ENCODE measurements at places on chromosomes 11 and 22. TPM values are rescaled to one million over a fixed set of nuclear protein-coding genes. Genes with fewer than 3 reads are reported as not detected.
A peak's percentile ranks its signal among the peaks of the same experiment; 100 is the strongest.

The DLAT gene
- total RNA-seq, result 47.8 TPM

GRCh38 chr22:41351011-41351410, 30.7 kb upstream of the TEF start:
- no peak for DNase-seq
- no peak overlapping the region for H3K27ac ChIP-seq
- peaks cover 36% of the 10 kb centered on the region for H3K36me3 ChIP-seq
- no peak overlapping the region for H3K4me3 ChIP-seq

The C11orf42 gene
- not detected for total RNA-seq

GRCh38 chr11:108752297-108752751, 87.5 kb downstream of the DDX10 start:
- H3K4me1 ChIP-seq, result peaks cover 42% of the 10 kb centered on the region
- H3K4me3 ChIP-seq, result no peak overlapping the region
- no peaks in the 10 kb centered on the region for H3K27me3 ChIP-seq
- H3K27ac ChIP-seq, result peak overlapping the region; percentile 48
- H3K36me3 ChIP-seq, result peaks cover 10% of the 10 kb centered on the region
- DNase-seq, result no peak

DNA sequence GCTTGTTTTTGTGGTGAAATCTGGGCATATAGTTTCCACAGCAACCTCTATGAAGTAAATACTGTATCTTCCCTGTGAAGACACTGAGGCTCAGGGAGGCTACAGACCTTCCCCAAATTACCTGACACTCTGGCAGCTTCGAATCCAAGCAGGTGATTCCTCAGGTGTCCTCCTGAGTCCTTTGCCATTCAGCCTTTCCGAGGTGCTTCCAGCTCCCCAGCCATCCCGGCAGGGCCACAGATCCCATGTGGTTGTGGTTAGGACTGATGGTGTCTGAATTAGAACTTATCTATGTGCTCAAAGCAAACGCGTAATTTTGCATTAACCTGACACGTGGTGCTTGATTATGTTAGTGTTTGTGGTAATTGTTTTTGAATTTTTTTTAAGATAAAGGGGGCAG, 785.6 kb downstream of the BRD1 start:
- H3K36me3 ChIP-seq, result no peaks in the 10 kb centered on the region
- H3K4me3 ChIP-seq, result no peak overlapping the region
- H3K27ac ChIP-seq, result no peak overlapping the region
- DNase-seq, result no peak
- no peaks in the 10 kb centered on the region for H3K4me1 ChIP-seq

DNA sequence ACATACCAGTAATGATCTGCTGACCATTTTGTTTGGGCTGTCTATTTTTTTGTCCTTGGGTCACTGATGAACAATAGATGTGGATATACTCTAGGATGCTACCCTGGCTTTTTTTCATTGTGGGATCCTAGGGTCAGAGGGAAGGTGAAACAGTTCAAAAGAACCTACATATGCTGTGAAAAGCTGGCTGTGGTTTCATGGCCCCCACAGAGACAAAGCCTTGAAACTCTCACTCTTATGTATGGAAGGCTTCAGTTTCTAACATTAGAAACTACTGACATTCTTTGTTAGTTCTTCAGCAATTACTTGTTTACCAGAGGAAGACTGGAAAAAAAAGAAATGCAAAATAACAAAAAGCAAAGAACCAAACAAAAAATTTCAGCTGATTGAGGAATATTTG, 250.7 kb downstream of the FAT3 start:
- no peaks in the 10 kb centered on the region for H3K36me3 ChIP-seq
- H3K27ac ChIP-seq, result no peak overlapping the region
- no peaks in the 10 kb centered on the region for H3K4me1 ChIP-seq
- H3K27me3 ChIP-seq, result no peaks in the 10 kb centered on the region
- no peak for DNase-seq

DNA sequence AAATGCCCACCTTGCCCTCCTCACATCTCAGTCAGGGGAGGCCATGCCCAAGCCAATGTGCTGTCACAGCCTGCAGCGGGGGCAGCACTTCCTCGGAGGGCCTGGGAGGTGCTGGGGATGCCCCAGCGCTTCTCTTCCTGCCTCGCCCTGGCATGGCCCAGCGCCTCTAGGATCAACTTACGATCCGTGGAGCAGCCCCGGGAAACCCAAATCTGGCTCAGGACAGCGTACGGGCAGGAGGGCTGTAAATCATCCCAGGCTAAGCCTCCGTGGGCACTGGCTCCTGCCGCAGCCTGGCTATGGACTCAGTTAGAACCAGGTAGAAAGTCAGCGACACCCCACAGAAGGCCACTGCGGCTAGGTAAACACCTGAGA, 60.9 kb upstream of the EMID1 start:
- no peaks in the 10 kb centered on the region for H3K27me3 ChIP-seq
- H3K36me3 ChIP-seq, result no peaks in the 10 kb centered on the region
- H3K4me1 ChIP-seq, result no peaks in the 10 kb centered on the region
- no peak overlapping the region for H3K27ac ChIP-seq
